A549 treated with GW870086 at 1 μM for 4 hours (cell line): ENCODE measurements at places on chromosomes 13 and 19. TPM values are rescaled to one million over a fixed set of nuclear protein-coding genes. Genes with fewer than 3 reads are reported as not detected.

PCDH8 gene
- total RNA-seq, result not detected in 5 replicates

PROZ gene
- total RNA-seq, result not detected in 5 replicates

PSG2 gene
- not detected in 5 replicates for total RNA-seq

PLK5 gene
- total RNA-seq, result not detected in 5 replicates

FCAR gene
- total RNA-seq, result not detected in 5 replicates

CIC gene
- 38.6 to 52.2 TPM (median 47.4 TPM) in 5 replicates for total RNA-seq

LILRB3 gene
- 0.20 to 0.59 TPM (median 0.31 TPM) in 5 replicates for total RNA-seq

PNMA8B gene
- not detected in 5 replicates for total RNA-seq

NXNL1 gene
- not detected in 5 replicates for total RNA-seq
